ENCODE measurements at places on chromosomes 11 and 22.

DNA sequence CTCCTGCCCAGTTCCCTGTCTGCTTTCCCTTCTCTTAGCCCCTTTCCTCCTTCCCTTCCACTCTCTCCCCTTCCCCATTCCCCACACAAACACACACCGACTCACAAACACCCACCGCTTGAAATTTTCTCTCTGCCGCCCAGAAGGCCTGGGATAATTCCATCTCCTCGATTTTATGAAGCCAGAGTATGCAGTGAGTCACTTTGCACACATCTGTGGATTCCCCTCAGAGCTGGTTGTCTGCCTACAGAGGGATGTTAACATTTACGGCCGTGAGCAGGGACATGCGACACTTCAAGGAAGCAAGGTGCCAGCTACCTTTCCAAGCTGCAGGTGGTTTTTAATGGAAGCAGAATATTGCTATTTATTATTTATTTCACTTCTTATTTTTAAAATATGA lies 332.0 kb downstream of the TENM4 start:
- DNase-seq, result no peak

DNA sequence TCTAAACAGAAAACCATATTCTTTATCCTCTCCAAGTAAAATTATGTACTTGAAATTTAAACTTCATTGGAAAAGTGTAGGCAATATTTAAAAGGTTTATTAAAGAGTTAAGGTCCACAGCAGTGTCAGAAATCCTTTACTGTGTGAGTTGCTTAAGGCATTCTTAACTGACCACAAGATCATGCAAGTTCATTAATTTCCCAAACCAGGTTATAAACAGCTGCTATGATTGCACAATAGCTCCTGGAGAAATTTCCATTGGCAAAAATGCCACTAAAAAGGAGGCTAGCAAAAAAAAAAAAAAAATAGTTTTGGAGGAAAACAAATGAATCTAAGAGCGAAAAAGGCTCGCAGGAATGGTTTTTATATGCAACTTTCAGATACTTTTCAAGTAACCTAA lies 106.2 kb downstream of the ETS1 start:
- no peak for DNase-seq

- DNase-seq, result no peak
Measured at GRCh38 chr22:45998638-45999378, 21.8 kb upstream of the WNT7B start.

DNA sequence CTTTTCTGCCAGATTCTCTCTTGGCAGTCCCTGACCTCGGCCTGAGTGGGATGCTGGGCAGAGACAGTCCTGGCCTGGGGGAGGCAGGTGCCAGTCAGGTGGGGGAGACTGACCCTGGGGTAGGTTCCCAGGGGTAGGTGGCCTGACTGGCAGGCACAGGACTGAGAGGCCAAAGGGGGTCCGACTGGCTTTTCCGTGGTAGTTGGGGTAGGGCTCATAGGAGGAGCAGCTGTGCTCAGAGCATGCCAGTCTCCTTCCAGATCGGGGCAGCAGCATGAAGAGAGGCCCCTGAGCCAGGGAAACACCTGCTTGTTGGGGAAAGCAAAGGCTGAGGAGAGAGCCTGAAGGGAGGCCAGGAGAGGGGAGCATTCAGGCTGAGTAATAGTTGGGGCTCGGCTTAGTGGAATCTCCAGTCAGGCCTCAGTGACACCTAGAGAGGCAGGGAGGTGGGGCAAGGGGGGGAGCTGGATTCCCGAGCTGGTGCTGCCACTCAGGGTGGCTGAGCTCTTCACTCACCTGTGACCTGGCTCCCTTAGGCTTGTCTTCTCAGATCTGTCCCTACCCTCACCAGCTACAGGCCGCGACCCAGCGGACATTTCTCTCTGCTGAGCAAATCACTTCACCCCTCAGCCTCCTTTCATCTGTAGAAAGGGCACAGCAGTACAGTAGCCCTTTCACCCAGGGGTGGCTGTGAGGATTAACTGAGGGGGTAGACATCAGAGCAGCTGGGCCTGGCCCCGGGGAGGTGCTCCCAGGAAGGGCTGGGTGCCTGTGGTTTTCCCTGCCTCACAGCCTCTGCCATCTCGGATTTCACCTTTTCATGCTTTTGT lies 26.2 kb downstream of the MCM5 start:
- DNase-seq, result no peak

DNA sequence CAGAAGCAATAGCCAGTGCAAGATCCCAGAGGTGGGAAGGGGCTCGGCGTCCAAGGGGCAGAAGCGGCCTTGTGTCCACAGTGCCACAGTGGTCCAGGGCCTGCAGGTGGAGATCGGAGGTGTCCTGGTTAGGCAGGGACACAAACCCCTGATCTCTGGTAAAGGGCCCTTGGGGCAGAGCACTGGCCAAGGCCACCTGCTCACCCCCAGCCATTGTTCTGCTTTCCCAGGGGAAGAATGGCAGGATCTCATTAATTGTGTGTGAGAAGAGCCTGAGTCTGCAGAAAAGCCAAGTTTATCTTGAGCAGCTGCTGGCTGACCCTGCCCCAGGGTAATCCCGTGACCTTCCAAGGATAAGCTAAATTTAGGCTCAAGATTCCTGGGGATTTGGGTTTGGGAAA lies 3.1 kb upstream of the CLDN5 start:
- no peak for DNase-seq

DNA sequence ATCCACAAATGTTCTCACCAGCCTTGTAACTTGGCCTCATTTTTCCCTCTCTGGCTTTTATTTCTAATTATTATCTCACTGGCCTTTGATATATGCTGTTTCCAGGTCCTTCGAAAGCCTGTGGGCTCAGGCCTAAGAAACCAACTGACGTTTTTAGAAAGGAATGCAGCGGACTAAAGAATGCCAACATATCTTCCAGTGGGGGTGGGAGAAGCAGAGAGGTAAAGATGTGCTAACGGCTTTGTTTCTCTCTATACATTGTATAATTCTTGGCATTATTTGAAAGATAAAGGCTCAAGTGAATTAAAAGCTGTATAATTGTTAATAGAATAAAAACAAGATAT lies 28.2 kb downstream of the OR6Q1 start:
- no peak for DNase-seq

DNA sequence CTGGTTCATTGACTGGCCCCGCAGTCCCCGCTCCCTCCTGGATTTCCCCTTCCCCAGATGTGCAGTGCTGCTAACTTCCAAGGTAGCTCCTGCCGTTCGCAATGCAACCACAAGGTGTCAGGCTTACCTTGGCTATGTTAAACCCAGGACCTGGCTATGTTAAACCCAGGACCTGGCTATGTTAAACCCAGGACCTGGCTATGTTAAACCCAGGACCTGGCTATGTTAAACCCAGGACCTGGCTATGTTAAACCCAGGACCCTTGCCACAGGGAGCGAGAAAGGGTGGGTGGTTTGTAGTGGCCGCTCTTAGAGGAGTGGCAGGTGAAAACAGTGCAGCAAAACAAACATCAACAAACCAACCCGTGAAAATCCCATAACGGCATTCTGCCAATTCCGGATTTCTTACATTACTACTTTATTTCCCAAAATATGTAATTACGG lies 2.9 kb upstream of the ADAMTS8 start:
- DNase-seq, result peak; percentile 82

- DNase-seq, result no peak
Measured at GRCh38 chr11:102194257-102194656, 84.0 kb downstream of the YAP1 start.

DNA sequence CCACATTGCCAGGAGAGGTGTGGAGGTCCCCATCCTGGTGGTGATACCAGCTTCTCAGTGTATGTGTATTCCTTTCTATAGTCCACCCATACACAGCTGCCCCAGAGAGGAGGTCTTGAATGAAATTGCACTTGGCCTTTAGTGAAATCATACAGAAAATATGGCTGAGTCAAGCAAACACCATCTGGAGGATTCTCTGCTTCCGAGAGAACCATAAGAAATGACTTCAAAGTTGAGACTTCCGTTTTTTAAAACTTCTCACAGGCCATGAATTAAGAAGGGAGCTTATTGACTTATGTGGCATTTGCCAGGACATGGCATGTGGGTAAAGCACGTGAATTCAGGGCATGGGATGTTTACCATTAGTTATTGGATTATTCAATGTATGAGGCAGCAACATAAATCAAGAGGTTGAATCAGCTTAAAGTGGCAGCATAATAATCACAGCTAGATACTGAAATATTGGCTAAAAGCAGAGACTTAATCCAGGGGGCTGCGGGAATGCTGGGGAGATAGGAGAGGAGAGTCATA lies 119.1 kb upstream of the MTNR1B start:
- no peak for DNase-seq

GRCh38 chr22:38114484-38115398 lies 4.3 kb upstream of the BAIAP2L2 start:
- DNase-seq, result peak; percentile 83

DNA sequence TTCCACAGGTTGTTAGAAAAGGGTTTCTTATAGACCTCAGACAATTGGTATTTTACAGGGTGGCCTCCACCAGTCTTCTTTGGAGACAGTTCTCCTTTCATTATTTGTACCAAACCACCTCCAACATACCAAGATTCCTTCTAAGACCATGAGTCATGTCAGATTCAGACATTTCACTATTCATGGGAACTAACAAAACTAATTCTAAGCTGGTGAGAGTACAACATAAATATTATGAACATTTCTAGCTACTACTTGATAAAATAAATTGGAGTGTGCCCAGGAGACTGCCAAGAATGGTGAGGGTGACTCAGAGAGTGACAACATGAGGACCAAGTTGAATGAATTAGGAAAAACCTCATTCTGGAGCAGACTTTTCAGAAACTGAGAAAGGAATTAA lies 494.6 kb upstream of the LRRC4C start:
- DNase-seq, result no peak

DNA sequence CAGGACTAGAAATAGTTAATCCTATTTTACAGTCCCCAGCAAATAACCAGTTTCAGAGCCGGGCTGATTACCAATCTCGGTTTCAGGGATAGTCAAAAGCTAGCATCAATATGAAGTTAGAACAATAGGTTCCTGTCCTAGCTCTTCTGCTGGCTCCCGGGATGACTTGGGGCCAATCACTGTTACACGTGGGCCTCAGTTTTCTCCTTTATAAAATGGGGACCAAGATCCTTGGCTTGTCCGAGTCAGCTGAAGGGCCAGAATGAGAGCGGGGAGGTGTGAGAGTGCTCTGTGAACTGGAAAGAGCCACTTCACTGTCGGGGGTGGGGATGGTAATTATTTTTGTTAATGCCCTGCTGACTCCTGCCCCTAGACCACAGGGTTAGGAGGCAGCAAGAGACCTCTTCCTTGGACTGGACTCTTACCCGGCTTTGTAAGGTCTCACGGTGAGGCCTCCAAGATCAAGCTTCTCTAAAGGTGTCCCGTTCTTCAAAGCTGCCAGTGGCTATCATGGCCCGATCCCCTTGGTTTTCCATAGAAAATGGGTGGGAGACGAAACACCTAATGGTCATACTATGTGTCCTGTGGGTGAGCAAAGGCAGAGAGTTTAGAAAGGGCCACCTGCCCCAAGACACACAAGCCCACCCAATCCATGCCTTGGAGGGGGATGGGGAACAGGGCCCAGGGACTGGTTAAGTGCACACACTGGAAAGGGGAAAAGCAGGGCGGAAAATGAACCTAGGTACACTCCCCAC lies 1.4 kb downstream of the UCP2 start:
- DNase-seq, result no peak

Measured in activated CD4-positive, alpha-beta T cell treated with anti-CD3 and anti-CD28 coated beads, Interleukin-2, amount 50 U/mL, for 48 hours (primary cell).